ENCODE measurements at places on chromosomes 2 and 18. TPM values are rescaled to one million over a fixed set of nuclear protein-coding genes. Genes with fewer than 3 reads are reported as not detected.

DNA sequence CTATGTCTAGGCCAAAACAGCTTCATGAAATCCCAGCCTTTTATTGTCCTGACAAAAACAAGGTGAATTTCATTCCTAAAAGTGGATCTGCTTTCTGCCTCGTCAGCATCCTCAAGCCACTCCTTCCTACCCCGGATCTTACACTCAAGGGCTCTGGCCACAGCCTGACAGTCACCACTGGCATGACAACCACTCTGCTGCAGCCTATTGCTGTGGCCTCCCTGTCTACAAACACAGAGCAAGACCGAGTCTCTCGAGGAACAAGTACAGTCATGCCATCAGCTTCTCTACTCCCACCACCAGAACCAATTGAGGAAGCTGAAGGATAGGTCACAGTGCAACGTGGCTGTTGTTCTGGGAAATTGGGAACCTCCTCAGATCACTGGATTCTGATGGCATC is 106.1 kb downstream of the ICA1L start:
- DNase-seq, result no peak

The DSG4 gene
- not detected for total RNA-seq

- peak; percentile 73 for DNase-seq
Observed at GRCh38 chr2:144331674-144332355, 188.1 kb downstream of the ZEB2 start.

DNA sequence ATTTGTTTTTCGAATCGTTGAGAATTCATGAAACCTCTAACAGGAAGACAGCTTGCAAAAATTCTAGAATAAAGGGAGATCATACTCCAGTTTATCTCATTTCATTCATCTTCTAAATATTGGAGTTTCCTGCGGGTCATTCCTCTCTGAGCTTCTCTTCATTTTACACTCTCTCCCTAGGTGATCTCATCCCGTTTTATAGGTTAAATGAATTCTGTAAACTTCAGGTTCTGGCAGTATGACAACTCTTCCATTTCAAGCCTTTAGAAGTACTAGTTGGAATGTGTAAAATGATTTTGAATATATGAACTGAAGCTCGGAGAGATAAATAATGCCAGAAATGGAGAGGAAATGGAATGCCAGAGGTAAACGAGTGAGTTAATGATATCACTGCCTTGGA is 312.4 kb downstream of the METTL4 start:
- DNase-seq, result no peak

The CRYBA2 gene
- total RNA-seq, result not detected

- DNase-seq, result no peak
Observed at GRCh38 chr2:227164763-227165291, 403 bp downstream of the COL4A3 start.

DNA sequence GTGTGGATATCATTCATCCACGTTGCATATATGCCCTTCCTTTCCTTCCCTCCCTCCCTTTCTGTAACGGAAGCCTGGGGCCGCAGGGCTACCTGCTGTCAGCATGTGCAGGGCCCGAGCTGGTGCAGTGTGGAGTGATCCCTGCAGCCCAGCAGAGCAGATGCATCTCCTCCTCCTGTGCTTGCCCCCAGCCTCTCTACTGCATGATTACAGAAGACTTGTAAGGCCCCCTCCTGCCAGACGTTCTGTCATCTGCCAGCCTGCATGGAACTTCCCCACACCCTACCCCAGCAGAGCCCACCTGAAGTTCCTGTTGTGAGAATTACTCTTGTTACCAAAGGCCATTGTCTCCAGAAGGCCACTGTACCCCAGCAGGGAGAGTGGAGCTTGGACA is 67.5 kb upstream of the FOSL2 start:
- peak; percentile 32 for DNase-seq

The UPP2 gene
- not detected for total RNA-seq

DNA sequence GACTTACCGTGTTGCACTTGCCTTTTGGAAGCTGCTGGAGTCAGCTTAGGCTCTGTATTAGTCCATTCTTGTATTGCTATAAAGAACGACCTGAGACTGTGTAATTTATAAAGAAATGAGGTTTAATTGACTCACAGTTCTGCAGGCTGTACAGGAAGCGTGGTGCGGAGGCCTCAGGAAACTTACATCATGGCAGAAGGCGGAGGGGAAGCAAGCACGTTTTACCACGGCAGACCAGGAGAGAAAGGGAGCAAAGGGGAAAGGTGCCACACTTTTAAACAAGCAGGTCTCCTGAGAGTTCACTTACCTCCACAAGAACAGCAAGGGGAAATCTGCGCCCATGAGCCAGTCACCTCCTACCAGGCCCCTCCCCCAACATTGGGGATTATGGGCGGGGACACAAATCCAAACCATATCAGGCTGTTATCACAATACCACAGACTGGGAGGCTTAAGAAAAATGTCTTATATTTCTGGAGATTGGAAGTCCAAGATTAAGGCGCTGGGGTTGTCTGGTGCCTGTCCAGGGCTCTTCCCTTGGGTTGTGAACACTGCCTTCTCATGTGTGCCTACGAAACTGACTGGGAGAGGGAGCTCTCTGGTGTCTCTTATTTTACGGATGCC is 3.6 kb upstream of the D2HGDH start:
- DNase-seq, result no peak

DNA sequence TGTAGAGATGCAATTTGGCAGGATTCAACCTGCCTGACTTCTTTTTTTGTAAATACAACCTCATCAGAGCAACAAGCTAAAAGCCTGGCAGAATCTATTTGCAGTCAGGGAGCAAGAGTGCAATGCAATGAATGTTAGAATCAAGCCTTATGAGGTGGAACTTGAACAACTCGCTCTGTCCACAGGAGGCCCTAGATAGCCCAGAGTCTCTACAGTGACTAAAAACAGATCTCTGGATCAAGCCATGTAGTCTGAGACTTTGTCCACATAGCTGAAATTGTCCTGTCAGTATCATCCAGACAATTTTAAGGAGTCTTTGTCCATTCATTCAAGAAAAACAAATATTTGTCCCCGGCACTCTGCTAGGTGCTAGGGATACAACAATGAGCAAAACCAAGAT is 32.0 kb upstream of the CDK5R2 start:
- no peak for DNase-seq

GRCh38 chr18:35868915-35869314 is 103.6 kb upstream of the RMP24 start:
- no peak for DNase-seq

GRCh38 chr2:86360776-86361175 is 23.4 kb upstream of the REEP1 start:
- DNase-seq, result no peak

The CYP27A1 gene
- 4.1 TPM for total RNA-seq
